ENCODE measurements at places on chromosomes 13 and 19.
A peak's percentile ranks its signal among the peaks of the same experiment; 100 is the strongest.

DNA sequence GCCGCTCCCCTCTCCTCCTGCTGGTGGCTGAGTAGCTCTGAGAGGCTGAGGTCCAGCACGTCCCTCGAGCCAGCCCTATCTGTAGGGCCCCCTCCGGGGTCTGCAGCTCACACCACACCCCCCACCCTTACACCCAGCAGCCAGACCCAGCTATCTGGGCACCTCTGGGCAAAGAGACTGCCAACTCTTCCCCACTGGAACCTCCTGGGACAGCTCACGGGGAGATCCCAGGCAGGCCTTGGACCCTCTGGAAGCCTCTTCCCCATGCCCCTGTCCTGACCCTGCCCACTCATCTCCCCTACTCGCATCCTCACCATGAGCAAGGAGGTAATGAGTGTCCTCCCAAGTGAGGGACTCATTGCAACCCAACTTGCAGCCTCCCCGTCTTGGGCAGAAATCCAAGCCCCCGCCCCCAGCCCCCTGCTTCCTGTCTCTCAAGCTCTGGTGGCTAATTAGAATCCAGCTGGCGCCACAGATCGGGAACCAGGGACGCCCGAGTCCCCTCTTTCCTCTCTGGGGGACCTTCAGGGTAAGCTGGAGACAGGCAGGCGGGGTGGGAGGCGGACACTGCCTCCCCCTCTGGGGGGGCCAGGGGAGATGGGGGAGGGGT lies 22.1 kb downstream of the ADGRL1 start:
- DNase-seq = no peak

- DNase-seq = no peak
Observed at GRCh38 chr13:98986226-98986846, 8.5 kb upstream of the DOCK9 start.

DNA sequence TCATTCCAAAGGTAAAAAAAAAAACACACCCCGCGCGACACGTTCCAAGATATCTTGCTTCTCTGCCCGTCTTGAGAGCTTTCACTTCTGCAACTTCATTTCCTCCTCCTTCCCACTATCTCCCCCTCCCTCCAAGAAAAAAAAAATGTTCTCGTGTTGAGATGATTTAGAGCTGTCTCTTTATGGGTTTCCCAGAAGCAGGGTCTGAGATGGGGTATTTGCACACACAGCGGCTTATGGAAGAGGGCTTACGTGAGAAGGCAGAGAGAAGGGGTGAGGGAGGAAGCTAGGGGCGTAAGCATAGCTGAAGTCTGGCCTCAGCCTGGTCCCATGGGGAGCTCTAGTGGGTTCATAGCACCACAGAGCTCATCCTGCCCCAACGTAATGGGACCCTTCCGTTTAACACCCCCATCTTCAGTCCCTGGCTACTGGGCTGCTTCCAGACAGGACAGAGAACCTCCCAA lies 31.3 kb upstream of the USE1 start:
- DNase-seq = peak; percentile 14

GRCh38 chr13:20921572-20921971 lies 19.0 kb upstream of the XPO4 start:
- DNase-seq = no peak

GRCh38 chr13:35479038-35479492 lies 2.6 kb upstream of the MAB21L1 start:
- no peak for DNase-seq

- no peak for DNase-seq
Observed at GRCh38 chr13:26185720-26186117, 36.4 kb downstream of the RNF6 start.

- DNase-seq = no peak
Observed at GRCh38 chr19:55554302-55554701, 9.0 kb upstream of the SBK3 start.

- DNase-seq = peak; percentile 20
Observed at GRCh38 chr13:77565635-77566034, 30.1 kb downstream of the SCEL start.

GRCh38 chr13:66354879-66355751 lies 875.0 kb downstream of the PCDH9 start:
- no peak for DNase-seq

DNA sequence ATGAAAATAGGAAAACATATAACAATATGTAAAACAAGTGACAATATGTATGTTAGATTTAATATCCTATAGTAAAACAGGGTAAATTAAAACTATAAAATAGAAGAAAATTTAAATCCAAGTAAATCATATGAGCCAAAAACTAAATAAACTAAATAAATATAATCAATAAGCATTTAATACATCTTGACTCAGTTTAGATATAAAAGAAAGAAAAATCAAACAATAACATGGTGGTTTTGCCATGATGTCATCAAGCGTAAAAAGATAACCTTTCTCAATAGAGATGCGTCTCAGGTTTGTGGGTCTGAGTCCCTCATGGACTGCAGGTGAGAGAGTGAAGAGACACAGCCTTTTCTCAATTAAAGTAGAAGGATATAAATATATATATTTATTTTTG lies 26.6 kb upstream of the ZNF331 start:
- no peak for DNase-seq

DNA sequence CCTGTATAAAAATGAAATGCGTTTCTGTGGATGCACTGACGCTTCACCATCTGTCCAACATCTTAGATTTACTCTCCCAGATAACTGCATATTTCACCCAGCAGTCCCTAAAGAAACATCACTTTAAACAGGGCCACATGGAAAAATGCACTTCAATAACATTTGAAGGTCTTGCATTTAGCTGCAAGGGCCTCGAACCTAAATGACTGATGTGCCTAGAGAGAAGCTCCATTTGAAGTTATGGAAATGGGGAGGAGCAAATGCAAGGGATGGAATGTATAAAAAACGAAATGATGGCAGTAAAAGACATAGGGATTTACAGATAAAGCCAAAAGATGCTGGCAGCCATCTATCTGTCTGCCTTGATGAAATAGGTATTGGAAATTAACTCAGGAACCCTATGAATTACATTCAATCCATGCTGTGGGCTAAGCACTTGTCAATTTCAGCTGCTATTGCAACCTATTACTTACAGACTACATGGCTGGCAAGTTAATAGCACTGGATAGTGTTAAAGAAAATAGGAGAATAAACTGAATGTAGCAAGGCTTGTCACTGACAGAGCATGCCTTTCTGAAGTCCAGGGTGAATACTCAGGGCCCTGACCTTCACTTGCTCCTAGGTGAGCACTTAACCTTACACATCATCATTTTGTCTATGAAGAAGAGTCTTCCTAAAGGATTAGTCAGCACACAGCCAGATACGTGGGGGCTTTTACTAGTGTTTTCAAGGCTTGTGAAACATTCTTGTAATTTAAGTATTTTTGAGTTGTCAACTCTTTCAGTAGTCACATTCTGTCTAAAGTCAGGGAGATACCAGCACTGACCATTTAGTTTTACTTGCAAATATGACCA lies 963.4 kb downstream of the PCDH17 start:
- DNase-seq = no peak

GRCh38 chr13:73141292-73141771 lies 82.5 kb downstream of the KLF5 start:
- no peak for DNase-seq

- DNase-seq = no peak
Observed at GRCh38 chr13:94093652-94094315, 385.7 kb downstream of the DCT start.

GRCh38 chr19:15962319-15962718 lies 13.5 kb downstream of the OR10H4 start:
- no peak for DNase-seq

DNA sequence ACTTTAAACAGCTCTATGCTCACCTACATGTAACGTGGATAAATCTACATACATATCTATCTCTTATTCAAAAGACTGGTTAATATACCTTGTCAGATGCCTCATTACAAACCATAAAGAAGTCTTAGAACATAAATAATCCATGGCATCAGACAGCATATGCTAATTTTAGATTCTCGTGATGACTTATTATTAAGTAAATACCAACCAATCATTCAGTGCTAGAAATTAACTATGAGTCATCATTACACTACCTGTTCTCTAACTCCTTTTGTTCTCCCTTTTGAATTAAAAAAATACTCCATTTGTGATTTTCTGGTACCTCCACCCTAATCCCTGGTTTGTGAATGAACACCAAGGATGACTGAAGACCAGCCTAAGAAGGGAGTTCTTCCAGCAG lies 754.3 kb upstream of the ARGLU1 start:
- no peak for DNase-seq

GRCh38 chr13:110105136-110105535 lies 201.8 kb downstream of the COL4A1 start:
- DNase-seq = no peak

GRCh38 chr13:48086272-48086671 lies 8.6 kb downstream of the MED4 start:
- DNase-seq = no peak

- no peak for DNase-seq
Observed at GRCh38 chr13:73081256-73081915, 22.6 kb downstream of the KLF5 start.

GRCh38 chr19:2573916-2574315 lies 98.0 kb downstream of the GADD45B start:
- no peak for DNase-seq

DNA sequence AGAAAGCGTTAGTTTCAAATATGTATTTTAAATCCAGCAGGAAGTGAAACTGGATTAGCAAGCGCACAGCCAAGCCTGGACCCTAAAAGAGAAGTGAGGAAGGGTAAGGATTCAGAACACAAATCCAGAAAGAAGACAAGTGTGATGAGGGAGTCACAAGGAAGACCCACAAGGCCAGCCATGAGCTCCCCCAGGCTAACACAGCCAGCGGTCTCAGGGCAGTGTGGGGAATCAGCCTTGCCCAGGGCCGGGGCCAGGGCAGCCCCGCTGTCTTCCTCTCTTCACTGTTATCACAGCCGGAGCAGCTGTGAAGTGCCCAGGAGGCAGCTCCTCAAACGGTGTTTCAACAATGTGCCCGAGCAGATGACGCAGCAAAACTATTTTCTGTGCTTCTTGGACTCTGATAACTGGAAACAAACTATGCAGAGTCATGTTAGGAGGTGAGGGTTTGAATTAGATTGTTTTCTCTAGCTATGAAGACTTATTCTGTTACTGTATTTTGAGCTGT lies 12.2 kb upstream of the CDC16 start:
- DNase-seq = no peak

DNA sequence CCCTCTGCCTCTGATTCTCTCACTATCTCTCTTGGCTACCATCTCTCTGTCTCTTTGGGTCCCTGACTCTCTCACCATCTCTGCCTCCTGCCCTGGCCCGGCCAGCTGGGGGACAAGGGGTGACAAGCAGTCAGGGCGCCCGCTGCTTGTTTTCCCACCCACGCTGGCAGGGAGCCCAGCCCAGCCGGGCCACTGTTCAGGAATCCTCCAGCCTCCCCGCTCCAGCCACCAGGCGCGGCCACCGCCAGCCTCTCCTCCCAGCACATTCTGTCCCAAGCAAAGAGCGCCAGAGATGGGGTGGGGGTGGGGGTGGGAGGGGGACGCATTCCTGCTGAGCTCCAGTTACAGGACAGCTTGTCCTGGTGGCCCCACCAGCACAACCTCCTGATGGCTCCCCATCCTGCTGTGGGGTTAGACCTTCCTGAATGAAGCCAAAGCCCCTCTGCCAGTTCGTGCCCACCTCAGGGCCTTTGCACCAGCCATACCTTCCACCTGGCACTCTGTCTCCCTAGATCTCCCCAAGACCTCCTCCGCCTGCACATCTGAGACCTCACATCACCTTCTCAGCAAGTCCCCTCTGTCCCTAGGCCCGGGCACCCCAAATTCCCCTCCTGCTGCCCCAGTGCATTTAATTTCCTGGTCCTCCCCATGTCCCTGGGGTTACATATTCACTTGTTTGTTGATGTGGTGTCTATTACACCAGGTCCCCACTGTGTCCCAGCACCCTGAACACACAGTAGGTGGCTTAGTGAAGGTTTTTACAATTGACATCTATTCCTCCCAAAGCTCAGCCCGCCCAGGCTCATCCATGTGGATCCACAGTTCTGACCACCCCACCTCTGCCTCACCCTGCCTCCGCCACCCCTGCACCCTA lies 12.5 kb downstream of the ARRDC2 start:
- DNase-seq = no peak

GRCh38 chr13:27573265-27573664 lies 47.1 kb downstream of the LNX2 start:
- DNase-seq = no peak

GRCh38 chr13:36848199-36848982 lies 29.4 kb downstream of the RFXAP start:
- DNase-seq = peak; percentile 19

DNA sequence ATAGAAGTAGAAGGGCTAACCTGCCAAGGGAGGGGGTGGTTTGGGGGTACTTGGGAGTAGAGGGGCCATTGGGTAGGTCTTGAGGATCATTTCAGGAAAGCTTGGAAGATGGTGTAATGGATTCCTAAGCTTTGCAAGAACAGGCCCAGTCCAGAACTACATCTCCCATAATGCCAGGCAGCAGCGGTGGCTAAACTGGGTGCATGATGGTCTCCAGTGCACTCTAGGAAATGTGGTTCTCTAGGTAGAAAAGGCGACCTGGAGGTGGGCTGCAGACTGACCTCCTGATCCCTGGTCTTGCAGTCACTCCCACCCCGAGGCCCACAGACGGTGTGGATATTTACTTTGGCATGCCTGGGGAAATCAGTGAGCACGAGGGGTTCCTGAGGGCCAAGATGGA lies 3.8 kb downstream of the APLP1 start:
- no peak for DNase-seq

Data from activated CD4-positive, alpha-beta T cell treated with anti-CD3 and anti-CD28 coated beads, Interleukin-2, Interleukin-4, amounts not matched to agents 100 ng/mL and 50 ng/mL, durations not matched to agents 16 hours and 8 hours (primary cell).